ENCODE measurements at places on chromosomes 3 and 15. TPM values are rescaled to one million over a fixed set of nuclear protein-coding genes. Genes with fewer than 3 reads are reported as not detected.

BTLA gene
- total RNA-seq = 0.80 TPM

- peak; percentile 29 for DNase-seq
Measured at GRCh38 chr3:9067352-9067975, 104.2 kb upstream of the RAD18 start.

DNA sequence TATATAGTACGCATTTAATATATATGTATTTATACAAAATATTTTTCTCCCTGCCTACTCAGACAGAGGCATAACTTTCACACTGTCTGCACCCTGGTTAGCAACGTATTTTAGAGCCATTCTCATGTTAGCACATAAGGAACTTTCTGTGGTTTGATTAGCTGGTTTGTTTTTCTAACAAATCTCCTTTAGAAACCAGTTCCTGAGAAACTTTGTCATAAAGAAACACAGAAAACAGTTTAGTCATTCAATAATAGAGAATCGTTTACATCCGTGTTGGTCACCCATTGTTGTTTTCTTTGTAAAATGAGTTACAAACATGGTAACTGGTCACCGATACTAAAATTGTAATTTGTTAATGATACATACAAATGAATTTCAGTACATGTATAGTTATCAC, 5.9 kb upstream of the NGRN start:
- no peak for DNase-seq

DNA sequence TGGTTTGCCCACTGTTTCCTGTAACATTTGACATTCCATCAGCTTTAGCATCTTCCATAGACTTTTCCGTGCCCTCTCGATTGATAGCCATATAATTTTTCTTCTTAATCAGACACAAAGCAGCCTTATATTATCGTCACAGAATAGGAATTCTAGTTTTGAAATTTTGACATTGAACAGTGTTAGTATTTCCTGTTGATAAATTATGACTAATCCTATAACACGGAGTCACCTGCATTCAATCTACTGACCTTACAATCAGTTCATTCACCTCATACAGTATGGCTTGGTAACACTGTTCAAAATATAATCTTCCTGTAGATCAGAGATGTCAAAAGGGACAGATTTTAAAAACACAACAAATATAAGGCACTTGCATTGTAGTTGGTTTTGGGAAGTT, 423.7 kb downstream of the C3orf38 start:
- DNase-seq = no peak

- DNase-seq = no peak
Measured at GRCh38 chr3:164408326-164408725, 670.0 kb downstream of the SI start.

ZNF385D gene
- 1.4 TPM for total RNA-seq

GRCh38 chr3:57163751-57164150, 1.4 kb downstream of the IL17RD start:
- DNase-seq = no peak

DNA sequence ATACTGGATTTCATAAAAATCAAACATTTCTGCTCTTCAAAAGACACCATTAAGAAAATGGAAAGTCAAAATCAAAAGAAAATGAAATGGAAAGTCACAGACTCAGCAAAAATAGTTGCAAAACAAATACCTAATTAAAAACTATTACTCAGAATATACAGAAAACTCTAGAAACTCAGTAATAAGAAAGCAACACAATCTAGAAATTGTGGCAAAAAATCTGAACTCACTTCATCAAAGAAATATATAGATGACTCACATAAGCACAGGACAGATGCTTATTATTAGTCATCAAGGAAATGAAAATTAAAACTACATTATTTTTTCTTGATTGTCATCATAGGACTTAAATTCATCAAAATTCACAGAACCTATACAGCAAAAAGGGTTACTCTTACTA, 430.0 kb downstream of the SHQ1 start:
- no peak for DNase-seq

ATG3 gene
- 44.1 TPM for total RNA-seq

DNA sequence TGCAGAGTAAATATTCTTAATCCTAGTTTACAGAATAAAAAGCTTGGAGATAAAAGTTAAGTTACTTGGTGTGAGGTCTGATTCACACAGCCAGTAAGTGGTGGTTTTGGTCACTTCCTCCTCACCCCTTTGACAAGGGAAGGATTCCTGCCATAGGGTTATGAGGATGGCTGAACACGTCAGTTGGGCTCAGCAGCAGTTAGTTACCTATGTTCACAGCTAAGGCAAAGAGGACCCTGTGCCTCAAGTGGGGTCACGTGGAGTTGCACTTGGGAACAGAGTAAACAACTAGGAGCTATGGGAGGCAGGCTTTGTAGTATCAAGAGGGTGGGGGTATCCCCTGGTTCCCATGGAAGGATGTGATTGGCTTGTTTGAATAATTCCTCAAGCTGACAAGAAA, 232.2 kb downstream of the UBE2E2 start:
- no peak for DNase-seq

- no peak for DNase-seq
Measured at GRCh38 chr3:117126946-117127546, 417.5 kb downstream of the TUSC7 start.

DNA sequence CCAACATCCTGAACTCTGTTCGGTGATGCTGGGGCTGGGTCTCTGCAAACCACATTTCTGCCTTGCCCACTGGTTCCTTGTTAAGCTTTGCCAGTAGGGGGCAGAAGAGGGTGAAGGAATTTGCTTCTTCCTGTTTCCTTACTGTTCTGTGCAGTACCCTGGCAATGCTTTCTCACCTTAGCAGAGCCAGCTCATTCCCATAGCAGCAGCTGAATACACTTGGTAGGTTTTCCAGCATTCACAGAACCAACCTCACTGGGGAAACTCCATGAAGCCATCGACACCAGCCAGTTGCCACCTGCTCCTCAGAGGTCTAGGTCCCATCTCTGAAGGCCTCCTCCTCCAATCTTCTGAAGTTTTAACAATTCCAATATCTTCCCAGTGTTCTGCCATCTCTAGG, 308.4 kb downstream of the PDCD6IP start:
- no peak for DNase-seq

SLC27A2 gene
- not detected for total RNA-seq

GRCh38 chr3:48847053-48847503, 596 bp downstream of the PRKAR2A start:
- DNase-seq = peak; percentile 79

All from heart left ventricle (tissue), 16 donors.